ENCODE measurements at places on chromosomes 4 and X. TPM values are rescaled to one million over a fixed set of nuclear protein-coding genes. Genes with fewer than 3 reads are reported as not detected.

The P2RY10 gene
- not detected for polyA plus RNA-seq

The RHOH gene
- polyA plus RNA-seq = not detected

The DEFB131A gene
- polyA plus RNA-seq = not detected

The SMR3A gene
- polyA plus RNA-seq = not detected

The USP17L18 gene
- not detected for polyA plus RNA-seq

The PRDX4 gene
- polyA plus RNA-seq = 168 TPM

The PRRG3 gene
- not detected for polyA plus RNA-seq

The SYN1 gene
- polyA plus RNA-seq = 0.48 TPM

The INTU gene
- polyA plus RNA-seq = 4.5 TPM

The SULT1B1 gene
- polyA plus RNA-seq = not detected

DNA sequence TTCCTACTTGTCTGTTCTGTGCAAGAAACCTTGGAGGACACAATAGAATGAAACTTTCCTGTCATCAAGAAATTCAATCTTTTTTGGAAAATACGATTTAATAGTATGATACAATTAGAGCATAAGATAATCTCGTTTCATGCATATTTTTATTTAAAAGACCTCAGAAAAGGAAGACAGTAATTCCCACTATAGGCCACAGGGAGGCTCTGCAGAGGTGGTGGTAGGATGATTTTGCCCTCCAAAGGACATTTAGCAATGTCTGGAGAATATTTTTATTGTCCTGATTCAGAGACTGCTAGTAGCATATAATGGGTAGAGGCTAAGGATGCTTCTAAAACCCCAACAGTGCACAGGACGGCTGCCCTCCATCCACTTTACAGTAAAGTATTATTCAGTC is 68.7 kb downstream of the PAK3 start:
- DNase-seq = no peak

DNA sequence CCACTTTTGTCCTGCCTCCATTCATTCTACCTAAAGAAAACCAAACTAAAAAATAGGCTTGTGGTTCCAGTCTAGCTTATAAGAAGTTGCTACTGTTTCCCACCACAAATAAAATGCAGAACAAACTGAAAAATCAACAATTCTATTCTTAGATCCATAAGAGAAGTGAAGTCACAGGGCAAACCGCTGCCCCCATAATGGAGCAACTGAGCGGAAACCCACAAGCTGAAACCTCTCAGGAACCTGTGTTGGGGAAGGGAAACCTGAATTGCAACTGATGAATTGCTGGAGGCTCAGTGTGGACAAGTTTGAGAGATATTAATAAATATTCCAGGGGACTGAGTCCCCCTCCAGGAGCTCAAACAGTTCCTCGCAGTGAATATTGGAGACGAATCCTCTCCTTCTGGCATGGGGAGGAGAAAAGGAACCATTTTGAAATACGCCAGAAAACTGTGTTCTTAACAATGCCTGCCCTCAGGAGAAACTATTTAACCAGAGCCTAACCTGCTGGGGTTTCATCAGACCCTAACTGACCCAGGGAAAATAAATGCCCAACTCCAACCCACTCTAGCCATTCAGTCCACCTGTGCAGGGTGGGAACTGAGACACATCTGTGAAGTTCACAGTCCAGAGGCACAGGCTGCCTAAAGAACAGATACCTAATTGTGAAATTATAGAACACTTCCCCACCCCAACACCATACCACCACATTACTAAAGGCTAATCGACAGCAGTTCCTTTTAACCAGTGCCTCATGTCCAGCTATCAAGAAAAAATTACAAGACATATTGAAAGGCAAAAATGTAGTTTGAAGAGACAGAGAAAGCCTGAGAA is 22.8 kb upstream of the SH3RF1 start:
- DNase-seq = no peak

- no peak for DNase-seq
These were observed 19.4 kb upstream of the BMP2K start for GRCh38 chr4:78756776-78757175.

GRCh38 chr4:1492651-1493539 is 86.7 kb upstream of the NKX1-1 start:
- DNase-seq = no peak

- no peak for DNase-seq
These were observed 29.0 kb upstream of the MAGEB18 start for GRCh38 chrX:26109142-26109541.

DNA sequence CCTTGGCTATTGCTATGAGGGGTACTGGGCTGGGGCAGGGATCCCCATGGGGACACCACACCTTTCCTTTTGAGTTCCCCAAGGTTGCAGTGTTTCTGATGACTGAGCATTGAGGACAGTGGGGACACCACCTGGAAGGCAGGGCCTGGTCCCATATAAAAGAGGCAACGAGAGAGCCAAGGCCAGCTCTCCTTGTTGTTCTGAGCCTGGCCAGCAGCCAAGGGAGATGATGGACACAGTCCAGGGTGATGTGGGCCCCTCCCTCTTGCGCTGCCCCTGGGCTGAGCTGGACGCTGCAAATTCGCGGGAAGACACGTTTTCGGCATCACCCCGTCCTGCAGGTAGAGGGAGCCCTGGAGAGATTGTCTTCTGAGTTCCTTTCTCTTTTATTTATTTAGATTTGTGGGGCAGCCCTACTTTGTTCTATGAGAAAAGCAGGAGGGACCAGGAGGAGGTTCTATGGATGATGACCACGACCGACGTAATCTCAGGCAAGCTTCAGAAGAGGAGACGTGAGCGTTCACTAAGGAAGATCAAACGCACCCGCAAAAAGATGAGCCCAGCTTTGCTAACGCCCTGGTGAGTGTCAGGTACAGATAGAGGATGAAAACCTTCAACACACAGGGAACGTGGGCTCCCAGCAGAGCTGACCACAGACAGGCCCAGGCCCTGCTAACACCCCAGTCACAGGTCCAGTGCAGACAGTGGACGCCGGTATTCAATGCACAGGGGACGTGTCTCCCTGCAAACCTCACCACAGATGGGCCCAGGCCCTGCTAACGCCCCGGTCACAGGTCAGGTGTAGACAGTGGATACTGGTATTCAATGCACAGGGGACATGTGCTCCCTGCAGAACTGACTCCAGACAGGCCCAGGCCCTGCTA is 97.4 kb downstream of the SHOX start:
- DNase-seq = no peak

DNA sequence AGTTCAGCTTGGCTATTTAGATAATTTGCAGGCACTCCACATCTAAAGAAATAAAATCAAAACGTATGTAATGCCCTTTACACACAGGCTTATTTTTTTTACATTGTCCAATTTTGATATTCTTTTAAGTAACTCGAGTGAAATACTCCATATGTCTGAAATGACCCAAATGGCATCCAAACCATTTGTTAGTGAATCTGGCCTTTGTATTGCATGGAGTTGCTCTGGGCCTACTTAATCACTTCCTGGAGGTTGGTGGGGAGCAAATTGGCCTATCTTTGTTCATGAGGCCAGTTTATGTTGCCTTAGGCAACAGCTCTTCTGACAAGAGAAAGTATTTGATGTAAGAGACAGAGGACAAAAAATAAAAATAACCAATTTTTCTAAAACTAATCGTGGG is 47.6 kb upstream of the TMEM131L start:
- no peak for DNase-seq

DNA sequence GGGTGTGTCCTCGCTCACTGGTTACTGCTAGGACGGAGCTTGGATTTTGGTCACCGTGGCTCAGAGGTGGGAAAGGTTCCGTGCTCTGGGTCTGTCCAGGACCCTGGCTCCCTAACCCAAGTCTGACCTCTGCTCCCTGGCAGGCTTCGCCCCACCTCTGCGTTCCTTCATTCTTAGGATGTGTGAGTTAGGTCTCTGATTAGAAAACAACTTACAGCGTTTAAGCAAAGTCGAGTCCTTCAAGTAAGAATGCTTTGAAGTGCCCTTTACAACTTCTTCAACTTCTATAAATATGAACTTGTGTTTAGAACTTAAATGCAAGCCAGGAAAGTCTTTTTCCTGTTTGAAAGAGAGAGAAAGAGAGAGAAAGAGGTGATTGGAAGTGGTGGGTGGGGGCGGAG is 891 bp downstream of the TLR2 start:
- DNase-seq = no peak

DNA sequence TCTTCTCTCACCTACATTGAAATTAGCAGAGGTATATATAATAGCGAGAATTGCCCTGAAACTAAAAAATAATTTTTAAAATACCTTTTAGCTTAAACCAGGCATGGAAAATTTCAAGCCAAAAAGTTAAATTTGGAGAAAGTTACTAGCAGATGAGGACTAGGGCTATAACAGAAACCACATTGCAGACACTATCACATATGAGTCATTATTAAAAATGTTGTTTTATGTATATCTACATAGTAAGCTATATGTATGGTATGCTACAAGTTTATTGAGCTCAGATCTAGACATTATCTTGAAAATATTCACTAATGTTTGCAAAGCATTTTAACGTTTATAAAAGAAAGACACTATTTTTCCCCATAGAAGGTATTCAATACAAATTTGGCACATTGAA is 147.8 kb downstream of the PAPSS1 start:
- DNase-seq = no peak

- no peak for DNase-seq
These were observed 119.2 kb upstream of the MAB21L2 start for GRCh38 chr4:150462743-150463142.

DNA sequence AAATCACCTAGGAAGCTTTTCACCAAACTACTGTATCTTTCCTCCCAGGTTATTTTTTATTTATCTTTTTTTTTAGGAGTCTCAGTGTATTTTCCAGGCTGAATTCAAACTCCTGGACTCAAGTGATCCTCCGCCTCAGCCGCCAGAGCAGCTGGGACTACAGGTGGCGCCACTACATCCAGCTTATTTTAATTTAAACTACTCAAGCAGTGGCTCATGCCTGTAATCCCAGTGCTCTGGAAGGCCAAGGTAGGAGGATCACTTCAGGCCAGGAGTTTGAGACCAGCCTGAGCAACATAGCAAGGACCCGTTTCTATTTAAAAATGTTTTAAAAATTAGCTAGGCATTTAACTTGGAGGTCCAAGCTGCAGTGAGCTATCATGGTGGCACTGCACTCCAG is 37.8 kb downstream of the LEF1 start:
- no peak for DNase-seq

GRCh38 chr4:189033801-189034347 is 894.6 kb downstream of the TRIML1 start:
- no peak for DNase-seq

DNA sequence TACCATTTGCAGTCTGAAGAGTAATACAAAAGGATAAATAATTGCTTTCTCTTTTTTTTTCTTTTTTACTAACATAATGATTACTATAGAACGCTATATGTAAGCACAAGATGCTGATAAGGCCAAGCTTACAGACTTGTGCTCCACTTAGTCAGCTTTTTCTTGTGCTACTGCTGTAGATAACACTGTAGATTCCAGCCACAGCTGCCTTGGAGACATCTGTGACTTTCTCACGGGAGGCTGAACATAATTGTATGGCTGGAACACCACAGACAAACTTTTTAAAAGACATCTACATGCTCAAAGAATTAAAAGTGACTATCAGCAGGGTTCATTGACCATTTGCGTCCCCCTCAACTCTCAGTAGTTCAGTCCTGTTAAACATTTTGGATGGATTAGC is 381.7 kb upstream of the AMOT start:
- no peak for DNase-seq
